ENCODE measurements at places on chromosomes 1 and 21. TPM values are rescaled to one million over a fixed set of nuclear protein-coding genes. Genes with fewer than 3 reads are reported as not detected.

The GUK1 gene
- total RNA-seq = 248 TPM

The PSEN2 gene
- total RNA-seq = 3.6 TPM

The SH2D1B gene
- not detected for total RNA-seq

The SH2D2A gene
- total RNA-seq = 200 TPM

The TAF1A gene
- total RNA-seq = 30.8 TPM

The TIAM1 gene
- total RNA-seq = 133 TPM

The TNFRSF8 gene
- 14.9 TPM for total RNA-seq

The TNNT2 gene
- not detected for total RNA-seq

The SPRR5 gene
- not detected for total RNA-seq

The CD247 gene
- total RNA-seq = 63.7 TPM

The KRTAP11-1 gene
- not detected for total RNA-seq

The CCDC190 gene
- total RNA-seq = not detected

The GBP7 gene
- not detected for total RNA-seq

The FAM151A gene
- not detected for total RNA-seq

The CFH gene
- total RNA-seq = 0.63 TPM

The VSIG8 gene
- total RNA-seq = not detected

The S100A9 gene
- not detected for total RNA-seq

The RYR2 gene
- total RNA-seq = 0.05 TPM

The SIM2 gene
- 0.18 TPM for total RNA-seq

DNA sequence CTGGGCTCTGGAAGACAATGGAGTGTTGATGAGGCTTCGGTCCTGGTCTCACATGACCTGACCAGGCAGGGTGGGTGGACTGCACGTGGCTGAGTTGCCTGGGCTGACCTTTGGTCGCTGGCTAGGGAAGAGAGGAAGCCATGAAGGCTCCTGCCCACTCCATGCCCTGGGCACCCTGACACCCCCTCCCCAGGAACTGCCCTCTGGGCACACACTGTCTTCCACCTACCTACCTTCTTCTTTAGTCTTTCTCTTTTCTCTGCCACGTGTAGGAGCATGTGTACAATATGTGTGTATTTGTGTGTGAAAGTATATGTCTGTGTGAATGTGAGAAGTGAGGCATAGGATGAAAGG, 15.1 kb downstream of the POU3F1 start:
- no peak for DNase-seq

- DNase-seq = peak; percentile 63
Observed at GRCh38 chr21:35138665-35139381, 89.7 kb upstream of the RUNX1 start.

GRCh38 chr1:181562395-181562794, 79.1 kb downstream of the CACNA1E start:
- no peak for DNase-seq

DNA sequence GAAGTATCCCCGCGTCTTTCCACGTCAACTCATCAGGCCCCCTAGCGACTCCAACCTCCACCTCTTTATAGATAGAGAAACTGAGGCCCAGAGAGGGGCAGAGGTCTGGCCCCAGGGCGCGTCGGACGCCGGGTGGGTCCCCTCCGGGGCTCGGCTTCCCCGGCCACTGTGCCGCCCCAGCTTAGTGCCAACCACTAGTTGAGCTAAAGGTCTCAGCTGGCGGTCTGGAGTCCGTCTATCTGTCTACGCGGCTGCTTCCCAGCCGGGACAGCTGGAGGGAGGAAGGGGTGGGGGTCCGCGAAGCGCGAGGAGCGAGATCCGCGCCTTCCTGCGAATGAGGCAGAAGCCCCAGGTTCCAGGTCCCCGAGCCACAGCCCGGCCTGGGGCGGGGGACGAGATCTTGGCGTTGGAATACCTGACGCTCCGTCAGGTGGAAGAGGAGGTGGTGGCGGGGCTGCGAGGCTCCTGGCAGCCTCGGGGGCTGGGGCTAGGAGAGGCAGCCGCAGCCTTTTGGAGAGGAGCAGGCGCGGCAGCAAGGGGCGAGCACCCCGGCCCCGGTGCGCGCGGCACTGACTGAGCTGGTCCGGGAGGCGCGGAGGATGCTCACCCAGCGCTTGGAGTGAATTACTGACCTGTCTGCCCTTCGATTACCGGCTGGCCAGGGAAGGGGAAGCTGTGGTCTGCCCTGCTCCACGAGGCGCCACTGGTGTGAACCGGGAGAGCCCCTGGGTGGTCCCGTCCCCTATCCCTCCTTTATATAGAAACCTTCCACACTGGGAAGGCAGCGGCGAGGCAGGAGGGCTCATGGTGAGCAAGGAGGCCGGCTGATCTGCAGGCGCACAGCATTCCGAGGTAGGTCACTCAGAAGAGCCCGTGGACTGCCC, 937 bp downstream of the PODN start:
- DNase-seq = no peak

GRCh38 chr21:46003575-46004007, 22.0 kb downstream of the COL6A1 start:
- no peak for DNase-seq

DNA sequence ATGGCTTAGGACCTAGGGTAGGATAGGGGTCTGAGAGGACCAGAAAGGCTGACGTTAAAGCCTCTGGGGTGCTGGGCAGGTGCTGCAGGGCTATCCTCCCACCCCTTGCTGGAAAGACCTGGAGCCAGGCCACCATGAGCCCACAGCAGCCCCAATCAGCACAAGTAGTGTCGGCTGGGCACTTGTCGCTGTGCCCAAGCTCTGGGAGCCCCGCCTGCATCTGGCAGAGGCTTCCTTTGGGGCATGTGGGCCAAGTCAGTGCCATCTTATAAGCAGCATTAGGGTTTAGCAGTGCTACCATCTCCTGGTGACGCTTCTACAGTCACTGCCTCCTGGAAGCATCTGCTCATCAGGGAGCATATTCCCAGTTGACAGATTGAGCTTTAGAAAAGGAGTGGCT, 31.3 kb downstream of the MAN1C1 start:
- no peak for DNase-seq

GRCh38 chr1:97038410-97038809, 316.8 kb downstream of the PTBP2 start:
- no peak for DNase-seq

- no peak for DNase-seq
Observed at GRCh38 chr1:225509770-225510169, 81.9 kb upstream of the LBR start.

- DNase-seq = no peak
Observed at GRCh38 chr21:32065654-32066053, 192.8 kb downstream of the HUNK start.

GRCh38 chr1:110674337-110675059, at the start of gene KCNA3:
KCNA3 (minus strand) TSS chr1:110674940; CDS start chr1:110674809, 131 bp downstream.
- peak; percentile 65 for DNase-seq

DNA sequence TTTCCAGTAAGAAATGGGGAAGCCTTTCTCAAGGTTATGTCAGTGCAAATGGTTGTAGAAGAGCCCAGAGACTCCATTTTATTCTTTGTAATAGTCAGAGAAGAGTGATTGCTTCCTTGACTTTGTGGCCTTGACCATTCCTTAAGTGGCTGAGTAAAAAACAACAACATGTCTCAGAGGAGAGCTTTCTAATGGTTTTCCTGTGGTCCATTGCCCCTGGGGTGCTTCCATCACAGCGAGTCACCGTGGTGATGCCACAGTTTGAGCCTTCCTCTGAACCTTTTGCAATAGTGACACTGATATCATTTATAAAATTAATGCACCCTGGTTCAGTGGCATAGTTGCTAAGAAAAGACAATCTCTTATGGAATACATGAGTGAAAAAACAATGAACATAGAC, 38.6 kb downstream of the PAPPA2 start:
- no peak for DNase-seq

DNA sequence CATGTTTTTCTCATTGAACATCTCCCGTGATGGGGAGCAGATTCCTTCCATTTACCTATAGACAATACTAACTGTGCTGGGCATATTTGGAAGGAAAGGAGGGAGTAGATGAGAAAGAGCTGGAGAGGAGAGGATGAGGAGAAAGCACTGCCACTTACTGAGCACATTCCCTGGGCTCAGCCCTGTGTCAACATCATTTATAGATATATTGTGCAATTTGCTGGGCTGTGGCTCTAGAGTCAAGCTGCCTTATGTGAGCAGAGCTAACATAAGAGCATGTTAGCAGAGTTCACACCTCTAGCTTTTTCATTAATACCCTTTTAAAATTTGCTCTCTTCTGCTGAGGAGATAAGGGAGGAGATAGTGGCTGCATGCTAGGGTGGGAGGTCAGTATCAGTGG, 22.3 kb upstream of the CD53 start:
- DNase-seq = no peak

GRCh38 chr1:172821609-172822274, 162.8 kb downstream of the FASLG start:
- no peak for DNase-seq

GRCh38 chr1:201537891-201538611, 876 bp upstream of the NAV1 start:
- DNase-seq = no peak

DNA sequence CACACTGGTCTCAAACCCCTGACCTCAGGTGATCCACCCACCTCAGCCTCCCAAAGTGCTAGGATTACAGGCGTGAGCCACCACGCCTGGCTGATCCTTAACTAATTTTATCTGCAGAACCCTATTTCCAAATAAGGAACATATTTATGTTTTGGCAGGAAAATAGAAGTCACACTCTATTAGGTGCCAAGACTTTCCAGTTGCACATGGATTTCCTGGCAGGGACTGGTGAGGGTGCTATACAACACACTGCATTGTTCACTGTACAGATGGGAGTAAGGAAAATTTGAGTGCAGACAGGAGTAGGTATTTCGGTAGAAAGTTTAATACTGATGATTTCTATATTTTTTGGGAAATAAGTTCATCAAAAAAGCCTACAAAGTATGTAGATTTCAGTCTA, 605.3 kb upstream of the B3GALT2 start:
- no peak for DNase-seq

DNA sequence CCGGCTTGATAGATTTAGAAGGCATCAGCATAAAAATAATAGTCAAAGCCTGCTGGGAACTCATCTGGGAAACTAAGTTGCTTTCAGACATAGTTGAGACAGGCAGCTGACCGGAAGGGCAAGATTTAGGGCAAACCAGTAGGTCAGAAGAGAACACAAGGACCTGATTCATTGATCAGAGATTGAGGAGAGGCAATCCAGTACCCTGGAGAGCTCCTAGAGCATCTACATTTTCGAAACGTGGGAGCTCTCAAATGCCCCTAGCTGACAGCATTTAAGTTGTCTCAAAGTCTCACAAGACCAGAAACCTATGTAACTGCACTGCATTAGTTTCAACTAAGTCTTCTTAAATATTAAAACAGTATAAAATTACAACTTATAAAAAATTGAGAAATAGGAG, 22.9 kb upstream of the MTF2 start:
- no peak for DNase-seq

- no peak for DNase-seq
Observed at GRCh38 chr1:8939000-8939265, 6.7 kb upstream of the CA6 start.

GRCh38 chr1:46197560-46197963, 672 bp downstream of the POMGNT1 start:
- no peak for DNase-seq

- DNase-seq = no peak
Observed at GRCh38 chr1:153610334-153610733, 2.6 kb downstream of the S100A16 start.

GRCh38 chr1:220528679-220529501, 954 bp downstream of the MARK1 start:
- DNase-seq = no peak

GRCh38 chr1:35935442-35936388, 4.8 kb downstream of the AGO3 start:
- DNase-seq = no peak

DNA sequence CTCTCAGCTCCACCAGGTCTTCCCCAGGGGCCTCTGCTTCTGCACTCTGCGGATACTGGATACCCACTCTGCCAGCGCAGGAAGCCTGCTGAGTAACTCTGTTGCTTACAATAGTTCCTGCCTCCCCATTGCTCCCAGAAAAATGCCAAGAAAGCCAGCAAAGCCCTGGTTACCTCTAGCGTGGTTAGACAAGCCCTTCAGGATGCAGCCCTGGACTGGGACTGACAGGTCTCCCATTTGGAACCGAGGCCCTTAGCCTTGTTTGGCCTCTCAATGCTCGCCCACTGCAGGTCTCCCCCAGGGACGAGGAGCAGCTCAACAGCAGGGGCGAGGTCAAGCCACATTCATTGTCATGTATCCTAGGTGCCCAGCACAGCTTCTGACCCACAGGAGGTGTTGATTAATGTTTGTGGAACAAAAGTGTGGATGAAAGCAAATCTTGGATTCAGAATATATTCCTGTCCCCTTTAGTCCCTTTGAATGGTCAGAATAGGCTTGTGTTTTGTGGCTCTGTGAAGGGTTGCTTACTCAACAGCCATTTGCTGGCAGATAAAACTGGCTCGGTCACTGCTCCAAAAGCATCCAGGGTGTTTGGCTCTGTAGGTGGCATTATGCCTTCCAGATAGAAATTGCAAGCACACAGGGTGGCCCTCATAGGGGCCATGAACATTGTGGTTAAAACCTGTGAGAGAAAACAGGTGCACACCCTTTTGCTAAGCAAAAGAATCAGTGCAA, 58.9 kb downstream of the C1orf198 start:
- no peak for DNase-seq

DNA sequence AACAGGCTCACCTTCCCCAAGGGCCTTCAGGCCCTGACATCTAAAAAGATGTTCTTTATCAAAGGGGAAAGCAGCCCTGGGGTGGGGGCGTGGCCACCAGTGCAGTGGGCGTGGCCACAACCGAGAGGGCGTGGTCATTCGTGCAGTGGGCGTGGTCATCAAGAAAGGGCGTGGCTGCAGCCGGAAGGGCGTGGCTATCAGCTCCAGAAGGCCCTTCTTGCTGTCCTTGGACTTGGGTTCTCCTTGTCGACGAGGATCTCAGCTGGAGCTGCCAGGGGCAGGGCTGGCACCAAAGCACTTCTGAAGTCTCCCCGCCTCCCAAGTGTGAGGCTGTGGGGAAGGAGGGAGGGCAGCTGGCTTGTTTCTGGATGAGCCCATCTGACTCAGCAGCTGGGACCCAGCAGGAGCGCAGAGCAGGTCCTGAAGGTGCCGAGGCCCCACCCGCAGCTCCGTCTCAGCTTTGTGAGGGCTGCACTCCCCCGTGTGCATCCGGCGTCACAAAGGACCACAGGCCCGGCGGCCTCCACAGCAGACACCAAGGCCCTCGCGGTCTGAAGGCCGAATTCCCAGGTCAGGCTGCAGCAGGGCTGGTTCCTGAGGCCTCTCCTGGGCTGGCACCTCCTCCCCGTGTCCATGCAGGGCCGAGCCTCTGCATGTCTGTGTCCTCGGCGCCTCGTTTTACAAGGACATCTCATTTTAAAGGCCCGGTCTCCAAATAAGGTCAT, 12.8 kb downstream of the PDE9A start:
- DNase-seq = peak; percentile 12

DNA sequence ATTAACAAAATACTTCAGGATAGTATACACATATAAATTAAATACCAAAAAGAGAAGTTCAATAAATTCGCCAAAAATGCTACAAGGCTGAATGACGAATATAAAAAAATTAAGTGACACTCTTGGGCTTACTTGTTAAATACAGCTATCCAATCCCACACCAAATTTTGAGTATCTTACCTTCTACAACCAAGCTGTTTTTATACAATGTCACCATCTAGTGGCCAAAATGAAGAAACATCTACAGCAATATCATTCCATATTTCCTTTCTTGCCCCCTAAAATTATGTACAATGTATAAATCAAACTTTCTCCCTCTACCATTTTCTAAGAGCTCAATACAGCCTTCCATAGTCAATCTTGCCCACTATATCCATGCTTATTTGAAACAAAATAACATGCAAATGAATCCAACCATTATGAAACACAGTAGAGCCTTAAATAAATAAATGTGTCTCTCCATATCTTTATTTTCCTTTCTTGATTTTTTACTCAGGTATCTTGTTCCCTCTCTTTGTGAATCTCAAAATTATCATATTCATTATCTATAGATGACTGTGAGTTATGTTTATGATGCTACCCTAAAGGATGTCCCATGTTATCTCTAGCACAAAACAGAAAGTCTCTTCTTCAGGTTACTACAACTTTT, 86.3 kb downstream of the ACBD6 start:
- no peak for DNase-seq
